B cell (primary cell): ENCODE measurements at places on chromosomes 11 and 22. TPM values are rescaled to one million over a fixed set of nuclear protein-coding genes. Genes with fewer than 3 reads are reported as not detected.

Gene ZNF70
- 8.3 and 9.6 TPM in 2 replicates for total RNA-seq

DNA sequence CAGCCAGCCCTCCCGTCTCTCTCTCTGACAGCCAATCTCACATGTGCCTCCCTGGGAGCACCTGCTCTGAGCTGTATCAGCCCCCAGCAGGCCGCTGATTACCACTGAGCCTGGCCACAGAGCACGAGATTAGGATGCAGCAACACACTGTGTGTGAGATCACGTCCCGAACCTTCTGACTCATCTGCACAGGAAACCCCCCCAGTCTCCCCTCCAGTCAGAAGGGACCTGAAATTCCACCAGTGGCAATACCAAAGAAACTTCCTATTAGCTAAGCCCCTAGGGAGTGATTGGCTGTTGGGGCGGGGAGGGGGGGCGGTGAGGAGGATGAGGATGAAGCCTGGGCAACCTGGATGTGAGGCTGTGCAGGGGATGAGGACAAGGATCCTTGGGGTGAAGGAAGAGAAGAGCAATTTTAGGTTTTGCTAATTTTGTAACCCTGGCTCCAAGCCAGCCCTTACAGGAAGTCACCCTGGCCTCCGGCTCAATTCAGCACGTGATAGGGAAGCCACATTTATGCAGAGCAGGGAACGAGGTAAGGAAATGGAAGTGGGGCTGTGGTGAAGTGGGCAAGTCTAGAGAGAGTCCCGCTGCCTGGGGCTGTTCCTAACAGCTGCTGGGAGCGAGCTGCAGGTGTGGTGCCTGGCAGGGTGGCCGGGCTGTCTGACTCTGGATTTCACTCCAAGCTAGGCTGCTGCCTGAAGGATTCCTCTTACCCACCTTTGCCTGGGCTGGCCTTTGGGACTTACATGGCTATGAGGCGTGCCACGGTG, 1.9 kb downstream of the SLC43A3 start:
- DNase-seq, result peak; percentile 76

GRCh38 chr22:47089796-47090460, 327.5 kb downstream of the TBC1D22A start:
- no peak for DNase-seq

DNA sequence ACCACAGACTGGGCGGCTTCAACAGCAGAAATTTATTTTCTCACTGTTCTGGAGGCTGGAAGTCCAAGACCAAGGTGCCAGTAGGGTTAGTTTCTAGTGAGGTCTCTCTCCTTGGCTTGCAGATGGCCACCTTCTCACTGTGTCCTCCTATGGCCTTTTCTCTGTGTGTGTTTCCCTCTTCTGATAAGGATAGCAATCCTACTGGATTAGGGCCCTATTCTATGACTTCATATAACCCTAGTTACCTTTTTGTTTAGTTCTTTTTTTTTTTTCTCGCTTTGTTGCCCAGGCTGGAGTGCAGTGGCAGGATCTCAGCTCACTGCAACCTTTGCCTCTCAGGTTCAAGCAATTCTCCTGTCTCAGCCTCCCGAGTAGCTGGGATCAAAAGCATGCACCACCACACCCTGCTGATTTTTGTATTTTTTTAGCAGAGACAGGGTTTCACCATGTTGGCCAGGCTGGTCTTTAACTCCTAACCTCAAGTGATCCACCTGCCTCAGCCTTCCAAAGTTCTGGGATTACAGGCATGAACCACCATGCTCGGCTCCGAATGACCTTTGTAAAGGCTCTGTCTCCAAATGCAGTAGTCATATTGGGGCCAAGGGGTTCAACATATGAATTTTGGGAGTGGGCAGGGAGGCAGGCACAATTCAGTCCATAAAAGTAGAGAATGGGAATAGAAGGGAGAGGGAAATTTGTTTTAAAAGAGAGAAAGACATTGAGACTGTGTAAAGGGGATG, 25.5 kb upstream of the NNMT start:
- DNase-seq, result no peak

DNA sequence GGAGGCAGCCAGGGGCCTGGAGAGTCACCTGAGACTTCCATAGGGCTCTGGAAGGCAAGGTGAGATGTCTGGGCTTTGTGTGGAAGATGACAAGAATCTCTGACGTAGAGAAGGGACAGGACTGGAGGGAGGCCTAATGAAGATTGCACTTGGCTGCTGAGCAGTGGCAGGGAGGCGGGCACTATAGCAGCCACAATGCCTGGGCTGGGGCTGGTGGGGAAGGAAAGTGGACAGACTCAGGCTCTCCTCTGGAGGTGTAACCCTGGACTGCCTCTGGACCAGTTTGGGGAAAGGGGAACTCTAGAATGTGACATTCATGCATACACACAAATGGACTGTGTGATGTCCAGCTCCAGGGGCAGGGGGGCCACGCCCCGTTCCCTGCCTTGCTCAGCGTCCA, 34.3 kb upstream of the CYP2D6 start:
- no peak for DNase-seq
